ENCODE measurements at places on chromosomes 3 and 15.

GRCh38 chr3:9028134-9028533 lies 64.9 kb upstream of the RAD18 start:
- DNase-seq, result no peak

DNA sequence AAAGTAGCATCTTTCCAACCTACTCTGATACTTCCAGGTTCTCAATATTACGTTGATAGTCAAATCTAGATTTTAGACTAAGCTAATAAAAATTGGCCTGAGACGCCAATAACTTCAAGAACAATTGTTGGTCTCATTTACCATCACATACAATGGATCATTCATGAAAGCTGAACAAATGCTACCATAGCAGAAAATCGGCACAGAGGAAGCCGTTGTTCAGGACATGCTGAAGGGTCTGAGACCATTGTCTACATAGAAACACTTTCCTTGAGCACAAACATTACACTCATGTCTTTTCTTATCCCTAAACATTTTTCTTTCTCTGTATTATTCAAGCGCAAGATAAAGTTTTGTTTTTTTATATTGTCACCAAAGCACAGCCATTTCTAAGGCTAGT lies 37.2 kb upstream of the FHIT start:
- DNase-seq, result no peak

DNA sequence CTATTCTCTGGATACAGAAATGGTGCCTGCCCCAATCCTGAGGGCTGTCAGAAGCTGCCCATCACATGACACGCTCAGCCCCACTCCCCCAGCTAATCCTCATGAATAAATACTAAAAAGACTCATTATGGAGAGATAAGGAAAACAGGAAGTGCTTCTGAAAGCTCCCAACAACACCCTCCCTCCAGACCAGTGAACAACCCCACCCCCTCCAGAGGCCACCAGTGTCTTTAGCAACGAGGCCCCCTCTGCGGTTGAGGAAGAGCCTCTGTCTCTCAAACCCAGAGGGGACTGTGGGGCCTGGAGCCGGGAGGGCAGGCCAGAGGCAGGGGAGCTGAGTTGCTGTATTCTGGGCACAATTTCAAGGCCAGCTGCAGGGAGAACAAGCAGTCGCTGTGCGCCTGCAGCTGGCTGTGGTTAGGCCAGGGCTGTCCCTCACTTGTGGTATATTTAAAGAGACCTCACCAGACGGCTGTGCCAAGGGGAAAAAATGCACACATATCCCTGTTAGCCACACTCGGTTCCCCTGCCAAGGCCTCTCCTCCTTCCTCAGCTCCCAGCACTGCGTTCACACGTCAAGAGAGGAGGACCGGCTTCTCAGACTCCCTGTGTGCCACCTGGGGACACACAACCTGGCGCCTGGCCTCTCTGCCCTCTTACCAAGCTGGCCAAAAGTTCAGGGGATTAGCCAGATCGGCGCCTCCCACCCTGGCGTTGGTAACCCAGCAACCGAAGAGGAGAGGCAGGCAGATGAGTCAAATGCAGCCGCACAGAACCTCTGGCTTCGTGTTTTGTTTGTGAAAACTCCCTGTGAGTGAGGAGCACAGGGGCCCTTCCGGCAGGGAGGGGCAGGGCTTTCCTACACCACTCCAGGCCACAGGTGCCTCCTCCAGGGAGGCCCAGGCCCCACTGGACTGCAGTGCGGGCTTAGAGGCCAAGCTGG lies 101.2 kb upstream of the ETV5 start:
- no peak for DNase-seq

DNA sequence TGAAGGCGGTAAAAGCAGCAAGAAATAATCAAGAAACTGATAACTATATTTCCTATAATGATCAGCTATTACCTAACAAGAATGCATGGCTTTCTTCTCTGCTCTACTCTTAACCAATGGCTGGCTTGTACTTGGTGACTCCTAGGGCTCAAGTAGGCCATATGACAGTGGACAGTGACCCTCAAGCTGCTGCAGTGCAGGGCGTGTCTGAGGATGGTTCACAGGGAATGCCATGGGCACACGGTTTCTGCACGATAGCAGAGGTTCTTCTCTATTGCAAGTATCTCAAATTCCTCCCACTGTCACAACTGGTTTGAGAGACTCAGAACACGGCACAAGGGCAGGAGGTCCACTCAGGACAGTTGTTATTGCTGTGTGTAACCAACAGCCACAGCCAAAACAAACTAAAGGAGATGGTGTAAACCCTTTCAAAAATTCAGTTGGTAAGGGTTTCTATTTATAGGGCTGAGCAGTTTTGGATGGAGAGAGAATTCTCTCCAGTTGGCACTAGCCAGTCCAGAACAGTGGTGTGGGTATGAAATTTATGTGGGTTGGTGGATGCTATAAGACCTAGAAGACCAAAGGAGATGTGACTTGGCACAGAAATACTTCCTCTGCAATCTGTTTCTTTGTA lies 103.2 kb upstream of the ST8SIA2 start:
- no peak for DNase-seq

DNA sequence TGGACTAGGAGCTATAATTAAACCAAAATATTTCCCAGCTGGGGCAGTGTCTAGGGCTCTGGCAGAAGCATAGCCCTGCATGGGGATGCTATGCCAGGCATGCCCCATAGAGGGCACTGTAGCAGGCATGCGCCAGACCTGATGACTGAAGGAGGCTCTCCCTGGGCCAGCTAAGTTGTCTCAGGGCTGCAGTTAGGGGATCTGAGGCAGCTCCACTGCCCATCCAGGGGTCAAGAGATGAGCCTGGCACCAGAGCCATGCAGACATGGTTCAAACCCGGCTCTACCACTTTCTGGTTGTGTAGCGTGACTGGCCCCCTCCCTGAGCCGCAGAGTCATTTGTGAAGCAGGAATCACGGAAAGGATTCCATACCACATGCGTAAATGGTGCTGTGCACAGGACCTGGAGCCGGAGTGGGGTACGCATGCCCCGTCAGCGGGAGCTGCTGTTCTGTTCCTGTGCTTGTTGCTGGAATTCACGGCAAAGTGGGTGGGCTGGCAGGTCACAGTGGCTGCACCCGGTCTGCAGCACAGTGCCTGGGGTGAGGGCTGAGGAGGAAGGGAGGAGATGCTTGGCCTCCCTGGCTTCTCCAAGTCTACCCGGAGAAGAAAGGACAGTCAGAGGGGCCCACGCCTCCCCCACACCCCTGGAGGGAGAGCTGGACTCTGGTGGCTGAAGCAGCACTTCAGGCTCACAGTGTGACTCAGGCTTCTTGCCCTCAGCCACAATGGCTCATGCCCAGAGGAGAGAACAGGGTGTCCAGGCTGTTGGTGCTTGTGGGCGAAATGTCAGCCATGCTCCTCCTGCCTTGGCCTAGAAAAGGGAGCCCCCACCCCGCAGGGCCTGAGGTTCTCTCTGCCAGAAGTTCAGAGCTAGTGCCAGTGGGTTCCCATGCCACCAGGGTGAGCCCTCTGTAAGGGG lies 43.1 kb downstream of the DNASE1L3 start:
- no peak for DNase-seq

- no peak for DNase-seq
Observed at GRCh38 chr3:141127344-141128125, 76.4 kb downstream of the SPSB4 start.

- no peak for DNase-seq
Observed at GRCh38 chr3:105860641-105861040, 8.2 kb downstream of the CBLB start.

Data from T-helper 17 cell (primary cell).